Inflammatory macrophage treated with lipopolysaccharide for 1 hour (primary cell): ENCODE measurements at places on chromosomes 1 and 21.
A peak's percentile ranks its signal among the peaks of the same experiment; 100 is the strongest.

- peak; percentile 93 for DNase-seq
These were observed 94.8 kb upstream of the SGIP1 start for GRCh38 chr1:66439031-66439740.

GRCh38 chr1:46244656-46245371, 2.7 kb upstream of the RAD54L start:
- peak; percentile 44 for DNase-seq

DNA sequence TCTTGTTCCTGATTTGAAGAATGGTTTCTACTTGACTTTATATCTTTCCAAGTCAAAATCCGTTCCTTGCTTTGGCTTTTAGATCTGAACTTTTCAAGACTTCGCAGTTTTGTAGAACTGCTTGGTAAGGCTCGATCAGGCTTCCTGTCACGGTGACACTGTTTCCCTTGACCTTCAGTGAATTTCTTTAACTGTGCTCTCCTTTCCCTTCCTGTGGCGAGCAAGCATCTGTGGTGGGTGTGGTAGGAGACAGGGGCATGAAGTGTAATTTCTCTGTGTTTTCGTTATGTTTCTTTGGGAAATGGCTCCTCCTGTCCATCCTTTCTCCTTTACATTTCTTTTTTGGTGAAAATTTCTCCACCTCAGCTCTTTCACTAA, 10.4 kb downstream of the STYXL2 start:
- DNase-seq: no peak

GRCh38 chr1:82786883-82787282, 986.1 kb downstream of the ADGRL2 start:
- no peak for DNase-seq

- DNase-seq: no peak
These were observed 10.7 kb upstream of the NTPCR start for GRCh38 chr1:232939748-232940147.

- DNase-seq: no peak
These were observed 57.5 kb upstream of the IPO9 start for GRCh38 chr1:201771466-201771865.

- no peak for DNase-seq
These were observed 36.7 kb downstream of the RTCA start for GRCh38 chr1:100302739-100303138.

GRCh38 chr1:41919764-41920397, 1.2 kb upstream of the HIVEP3 start:
- no peak for DNase-seq

DNA sequence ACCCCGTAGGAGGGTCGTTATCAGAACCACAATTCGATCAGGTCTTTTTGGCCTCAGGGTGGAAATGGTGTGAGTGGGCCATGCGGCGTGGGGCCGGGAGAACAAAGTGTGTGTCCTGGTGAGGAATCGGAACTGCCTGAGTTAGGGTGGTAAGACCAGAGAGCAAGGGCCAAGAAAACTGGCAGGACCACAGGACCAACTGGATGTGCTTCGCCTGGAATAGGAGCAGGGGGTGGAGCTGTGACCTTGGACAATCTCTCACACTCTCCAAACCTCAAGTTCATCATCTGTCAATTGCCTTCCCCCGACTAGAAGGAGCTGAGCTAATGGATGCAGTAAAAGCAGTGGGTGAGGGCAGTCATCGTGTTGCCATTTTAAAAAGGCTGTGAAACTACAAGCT, 59.5 kb downstream of the NAV1 start:
- no peak for DNase-seq

DNA sequence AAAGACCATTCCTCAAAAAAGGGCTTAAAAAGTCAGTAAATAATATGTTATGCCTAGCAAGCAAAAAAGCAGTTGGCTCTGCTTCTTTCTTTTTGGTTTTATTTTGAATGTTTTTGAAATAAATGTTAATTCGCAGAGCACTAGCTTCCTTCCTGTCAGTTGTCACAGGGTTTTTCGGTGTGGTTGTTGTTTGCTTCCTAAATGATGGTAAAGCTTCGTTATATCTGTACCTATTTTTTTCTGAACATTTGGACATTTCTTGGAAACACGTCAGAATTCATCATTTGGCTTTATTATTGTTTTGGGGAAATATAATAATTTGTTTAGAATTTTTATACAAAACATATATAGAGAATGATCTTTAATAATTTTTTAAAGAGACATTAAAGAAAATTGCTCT, 351.9 kb upstream of the SGIP1 start:
- no peak for DNase-seq

DNA sequence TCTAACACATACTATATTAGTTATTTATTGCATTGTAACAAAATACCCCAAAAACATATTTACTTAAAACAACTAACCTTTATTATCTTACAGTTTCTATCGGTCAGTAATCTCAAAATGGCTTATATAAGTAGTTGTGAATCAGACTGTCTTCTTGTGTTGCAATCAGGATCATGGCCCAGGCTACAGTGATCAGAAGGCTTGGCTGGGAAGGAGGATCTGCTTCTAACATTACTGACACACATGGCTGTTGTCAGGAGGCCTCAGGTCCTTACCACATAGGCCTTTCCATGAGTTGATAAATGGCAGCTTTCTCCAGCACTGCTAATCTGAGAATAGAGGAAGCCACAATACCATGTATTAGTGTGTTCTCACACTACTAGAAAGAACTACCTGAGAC, 33.7 kb downstream of the CFH start:
- DNase-seq: no peak

DNA sequence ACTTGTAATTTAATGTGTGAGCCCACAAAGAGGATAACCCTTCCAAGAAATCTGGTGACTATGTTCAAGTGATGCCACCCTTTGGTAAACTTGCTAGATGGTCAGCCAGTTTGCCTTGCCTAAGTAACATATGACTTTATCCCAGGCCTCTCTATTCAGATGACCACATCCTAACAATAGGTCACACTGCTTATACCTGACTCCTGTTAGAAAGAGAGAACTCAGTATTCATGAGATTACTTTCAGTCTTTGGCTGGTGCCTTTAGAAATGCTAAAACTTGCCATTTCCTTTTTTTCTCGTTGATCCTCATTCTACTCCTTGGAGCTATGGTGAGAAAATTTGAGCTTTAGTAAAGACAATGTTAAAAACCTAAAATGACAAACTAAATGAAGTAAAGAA, 28.5 kb upstream of the SERBP1 start:
- DNase-seq: no peak

GRCh38 chr1:205576011-205576410, 55.8 kb downstream of the ELK4 start:
- DNase-seq: no peak

DNA sequence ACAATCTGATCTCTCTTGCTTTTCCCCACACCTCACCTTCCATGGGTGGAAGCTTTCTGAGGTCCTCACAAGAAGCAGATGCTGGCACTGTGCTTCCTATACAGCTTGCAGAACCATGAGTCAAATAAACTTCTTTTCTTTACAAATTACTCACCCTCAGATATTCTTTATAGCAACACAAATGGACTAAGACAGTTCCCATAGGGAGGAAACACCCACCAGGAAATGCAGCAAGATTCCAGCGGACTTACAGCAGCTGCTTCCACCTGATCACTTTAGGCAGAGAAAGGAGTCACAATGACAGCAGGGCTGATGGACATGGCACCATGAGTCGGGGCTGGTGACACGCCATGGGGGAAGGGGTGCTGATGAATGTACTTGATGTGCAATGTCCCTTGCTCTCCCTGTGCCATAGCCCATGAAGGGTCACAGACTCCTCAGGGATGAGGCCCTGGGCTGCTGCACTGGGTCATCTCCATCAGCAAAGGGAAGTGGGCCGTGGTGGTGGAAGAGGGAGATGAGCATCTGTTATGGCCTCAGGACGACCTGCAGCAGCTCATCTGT, 53.9 kb downstream of the PRSS38 start:
- DNase-seq: no peak

- DNase-seq: no peak
These were observed 38.4 kb downstream of the AHCTF1 start for GRCh38 chr1:246893191-246893939.

- no peak for DNase-seq
These were observed 71.6 kb downstream of the USP25 start for GRCh38 chr21:15801352-15801863.

- DNase-seq: no peak
These were observed 318.2 kb upstream of the CAMK1G start for GRCh38 chr1:209265301-209265700.

DNA sequence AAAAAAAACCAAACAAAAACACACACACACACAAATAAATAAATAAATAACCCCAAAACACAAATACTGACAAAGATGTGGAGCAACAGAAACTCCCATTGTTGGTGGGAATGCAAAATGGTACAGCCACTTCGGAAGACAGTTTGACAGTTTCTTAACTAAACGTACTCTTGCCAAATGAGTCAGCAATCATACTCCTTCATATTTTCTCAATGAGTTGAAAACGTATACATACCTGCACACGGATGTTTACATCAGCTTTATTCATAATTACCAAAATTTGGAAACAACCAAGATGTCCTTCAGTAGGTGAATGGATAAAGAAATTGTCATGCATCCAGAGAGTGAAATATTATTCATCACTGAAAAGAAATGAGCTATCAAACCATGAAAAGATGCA, 23.5 kb downstream of the ASAP3 start:
- DNase-seq: no peak

- DNase-seq: no peak
These were observed 165.8 kb downstream of the ST6GALNAC3 start for GRCh38 chr1:76240316-76240715.

DNA sequence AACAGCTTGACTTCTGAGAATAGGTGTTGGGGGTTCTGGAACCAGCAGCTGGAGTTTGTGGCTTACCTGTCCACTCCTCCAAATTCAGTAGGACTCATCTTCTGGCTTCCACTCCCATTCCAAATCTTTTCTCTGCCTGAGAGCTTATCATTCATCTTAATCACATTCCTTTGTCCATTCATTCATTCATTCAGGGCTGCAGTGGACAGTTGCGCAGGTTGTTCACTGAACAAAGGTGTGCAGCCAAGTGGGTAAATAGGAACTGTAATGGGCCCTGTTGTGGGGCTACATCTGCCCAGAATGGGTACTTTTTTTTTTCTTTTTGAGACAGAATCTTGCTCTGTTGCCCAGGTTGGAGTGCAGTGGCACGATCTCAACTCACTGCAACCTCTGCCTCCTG, 3.4 kb upstream of the HSPG2 start:
- no peak for DNase-seq
